ENCODE measurements at places on chromosomes 12 and 14.
A peak's percentile ranks its signal among the peaks of the same experiment; 100 is the strongest.

DNA sequence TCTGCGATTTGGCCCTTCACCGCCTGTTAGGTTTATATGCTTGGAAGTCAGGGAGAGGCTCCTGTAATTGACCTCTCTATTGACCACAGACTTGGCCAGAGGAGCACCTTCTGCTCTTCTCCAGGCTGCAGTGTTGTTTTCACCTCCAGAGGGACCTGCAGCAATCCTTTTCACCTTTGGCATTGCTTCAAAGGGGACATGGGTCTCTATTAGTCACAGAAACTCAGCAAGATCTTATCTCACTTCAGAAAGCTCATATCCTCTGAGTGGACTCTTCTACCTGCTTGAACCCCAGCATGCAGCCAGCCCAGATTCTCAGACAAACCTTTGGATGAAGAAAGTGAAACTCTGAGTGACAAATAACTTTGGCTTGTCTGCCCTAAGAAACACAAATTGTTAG, 339.3 kb downstream of the NRXN3 start:
- DNase-seq = no peak

DNA sequence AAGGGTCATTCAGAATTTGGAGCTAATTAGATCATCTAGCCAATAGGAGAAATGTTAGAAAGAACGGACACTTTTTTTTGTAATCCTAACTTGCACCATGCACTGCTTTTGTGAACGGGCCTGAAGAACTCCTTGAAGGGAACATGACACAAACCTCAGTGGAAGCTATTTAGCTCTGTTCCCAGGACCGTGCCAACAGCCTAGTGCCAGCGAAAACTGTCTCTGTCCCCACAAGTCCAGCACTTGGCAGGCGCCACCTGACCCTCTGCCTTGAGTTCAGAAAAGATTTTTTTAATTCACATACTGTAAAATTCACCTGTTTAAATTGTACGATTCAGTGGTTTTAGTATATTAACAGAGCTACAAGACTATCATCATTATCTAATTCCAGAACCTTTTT, 31.3 kb upstream of the KCNA5 start:
- no peak for DNase-seq

DNA sequence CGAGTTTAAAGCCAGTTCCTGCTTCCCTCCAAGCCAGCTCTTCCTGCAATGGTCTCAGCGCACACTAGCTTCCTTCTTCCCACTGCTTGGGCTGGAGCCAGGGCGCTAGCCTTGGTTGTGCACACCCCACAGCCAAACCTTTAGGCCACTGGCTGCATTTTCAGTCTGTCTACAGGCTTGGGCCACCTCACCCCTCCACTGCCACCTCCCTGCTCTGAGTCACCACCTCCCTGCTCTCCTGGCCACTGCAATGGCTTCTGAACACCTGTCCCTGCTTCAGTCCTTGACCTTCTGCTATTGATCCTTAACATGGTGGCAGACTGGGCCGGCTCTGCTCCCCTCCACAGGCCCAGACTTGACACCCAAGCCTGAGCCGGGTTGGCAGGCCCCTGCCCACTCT, 151.1 kb downstream of the RBM19 start:
- no peak for DNase-seq

DNA sequence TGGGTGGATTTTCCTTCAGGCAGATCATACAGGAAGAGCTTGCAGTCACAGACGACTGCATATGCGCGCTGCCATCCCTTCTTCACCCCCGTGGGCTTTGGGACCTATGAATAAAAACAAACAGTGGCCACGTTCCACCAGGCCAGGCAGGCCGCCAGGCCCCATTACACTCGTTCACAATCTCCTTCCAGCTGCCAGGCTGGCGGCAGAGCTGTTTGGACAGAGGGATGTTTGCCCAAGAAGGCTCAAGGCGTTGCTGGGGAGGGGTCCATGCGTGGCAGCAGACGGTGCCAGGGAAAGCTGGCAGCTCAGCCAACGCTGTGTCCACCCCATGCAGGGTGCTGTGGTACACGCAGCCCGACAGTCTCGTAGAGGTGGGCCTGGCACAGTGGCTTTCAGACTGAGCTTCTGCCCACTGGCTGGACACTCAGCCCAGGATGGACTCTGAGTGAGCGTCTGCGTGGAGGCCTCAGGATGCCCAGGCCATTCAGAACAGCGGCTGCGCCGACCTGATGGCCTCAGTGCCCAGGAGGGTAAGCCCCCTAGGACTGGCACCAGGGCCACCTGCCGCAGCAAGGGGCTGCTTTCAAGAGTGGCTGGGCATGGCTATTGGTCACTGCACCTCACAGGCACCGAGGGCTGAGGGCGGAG, 27.5 kb downstream of the AMN start:
- DNase-seq = no peak

DNA sequence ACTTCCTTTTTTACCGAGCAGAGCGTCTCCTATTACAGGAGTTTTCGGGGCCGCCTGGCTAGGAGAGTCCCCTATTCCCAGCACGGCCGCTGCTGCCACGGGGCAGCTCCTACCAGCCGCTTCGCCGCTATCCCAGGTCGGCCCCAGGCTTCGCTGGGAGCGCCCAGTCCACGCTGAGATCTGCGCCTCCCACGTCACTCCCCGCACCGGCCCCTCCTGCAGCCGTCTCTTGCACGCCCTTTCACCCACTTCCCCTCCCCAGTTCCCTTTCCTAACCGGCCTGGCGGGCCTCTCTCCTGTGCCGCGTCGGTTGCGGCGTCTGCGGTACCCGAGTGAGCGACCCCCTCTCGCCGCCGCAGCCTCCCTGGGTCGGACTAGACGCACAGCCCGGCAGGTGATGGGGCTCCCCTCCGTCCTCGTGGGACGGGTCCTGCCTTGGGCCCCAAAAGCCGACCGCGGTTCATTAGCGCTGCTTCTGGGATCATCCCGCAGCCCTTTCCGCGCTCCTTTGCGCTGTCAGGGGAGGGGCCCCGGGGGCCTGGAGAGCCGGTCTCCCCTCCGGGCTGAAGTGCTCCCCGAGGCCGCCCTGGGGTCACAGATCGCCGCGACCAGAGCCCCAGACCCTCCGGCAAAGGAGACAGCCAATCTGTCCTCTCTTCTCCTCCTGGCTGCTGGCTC, 1318.4 kb downstream of the TMEM121 start:
- DNase-seq = no peak

- DNase-seq = no peak
Observed at GRCh38 chr12:11361151-11361550, 34.2 kb downstream of the PRB2 start.

DNA sequence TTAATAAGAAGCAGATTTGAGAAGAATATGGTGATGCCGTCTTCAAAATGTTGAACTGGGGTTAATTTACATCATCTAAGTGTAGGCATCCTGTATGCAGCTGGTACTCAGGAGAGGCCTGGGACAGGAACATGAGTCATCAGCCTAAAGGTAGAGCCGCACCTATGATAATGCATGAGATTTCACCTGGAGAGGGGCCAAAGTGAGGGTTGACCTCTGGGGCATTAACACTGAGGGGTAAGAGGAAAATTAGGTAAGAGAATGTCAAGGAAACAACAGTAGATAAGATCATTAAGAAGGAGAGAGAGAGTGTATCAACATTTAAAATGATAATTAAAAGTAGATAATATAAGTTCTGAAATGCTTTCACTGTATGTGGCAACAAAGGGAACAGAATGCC, 20.2 kb upstream of the SSTR1 start:
- no peak for DNase-seq

DNA sequence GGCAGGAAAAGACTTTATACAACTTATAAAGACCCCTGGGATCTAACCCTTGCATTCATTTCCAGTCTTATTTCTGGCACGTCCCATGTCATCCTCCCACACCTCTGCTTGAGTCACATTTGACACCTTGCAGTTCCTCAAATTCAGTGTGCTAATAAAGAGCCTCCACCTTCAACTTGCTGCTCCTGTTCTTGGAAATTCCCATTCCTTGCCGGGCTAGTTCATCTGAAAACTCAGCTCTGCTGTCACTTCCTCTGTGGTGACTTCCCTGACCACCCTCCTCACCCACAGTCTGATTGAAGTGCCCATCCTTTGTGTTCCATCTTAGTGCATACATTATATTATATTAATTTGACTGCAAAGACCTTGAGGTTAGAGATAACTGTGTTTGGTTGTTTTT, 37.4 kb upstream of the PSMA6 start:
- no peak for DNase-seq

- DNase-seq = no peak
Observed at GRCh38 chr12:13183620-13184019, 12.9 kb upstream of the EMP1 start.

DNA sequence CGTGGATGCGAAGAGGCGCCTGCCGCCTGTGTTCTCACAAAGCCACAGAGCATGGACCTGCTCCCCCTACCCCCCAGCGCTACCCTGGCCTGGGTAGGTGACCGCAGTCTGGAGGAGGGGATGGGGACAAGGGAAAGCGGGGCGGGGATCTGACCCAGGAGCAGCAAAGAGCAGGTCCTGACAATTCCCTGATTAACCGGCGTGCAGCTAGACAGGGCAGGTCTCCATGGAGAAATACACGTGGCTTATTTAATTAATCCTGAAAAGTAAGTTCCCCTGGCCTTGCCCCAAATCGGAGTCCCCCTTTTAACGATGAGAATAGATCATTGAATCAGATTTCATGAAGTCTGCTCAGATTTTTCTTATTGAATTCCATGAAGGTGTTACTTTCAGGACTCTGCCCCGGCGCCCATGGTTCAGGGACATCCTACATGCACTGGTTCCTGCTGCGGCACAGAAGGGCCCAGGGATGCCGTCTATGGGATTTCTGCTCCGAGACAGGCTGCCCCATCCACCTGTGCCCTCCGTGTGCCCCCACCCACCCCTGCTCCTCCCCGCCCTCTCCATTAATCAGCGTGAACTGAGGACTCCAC, 251.0 kb upstream of the SFSWAP start:
- DNase-seq = no peak

GRCh38 chr14:32710731-32711680, 227.7 kb upstream of the NPAS3 start:
- no peak for DNase-seq

DNA sequence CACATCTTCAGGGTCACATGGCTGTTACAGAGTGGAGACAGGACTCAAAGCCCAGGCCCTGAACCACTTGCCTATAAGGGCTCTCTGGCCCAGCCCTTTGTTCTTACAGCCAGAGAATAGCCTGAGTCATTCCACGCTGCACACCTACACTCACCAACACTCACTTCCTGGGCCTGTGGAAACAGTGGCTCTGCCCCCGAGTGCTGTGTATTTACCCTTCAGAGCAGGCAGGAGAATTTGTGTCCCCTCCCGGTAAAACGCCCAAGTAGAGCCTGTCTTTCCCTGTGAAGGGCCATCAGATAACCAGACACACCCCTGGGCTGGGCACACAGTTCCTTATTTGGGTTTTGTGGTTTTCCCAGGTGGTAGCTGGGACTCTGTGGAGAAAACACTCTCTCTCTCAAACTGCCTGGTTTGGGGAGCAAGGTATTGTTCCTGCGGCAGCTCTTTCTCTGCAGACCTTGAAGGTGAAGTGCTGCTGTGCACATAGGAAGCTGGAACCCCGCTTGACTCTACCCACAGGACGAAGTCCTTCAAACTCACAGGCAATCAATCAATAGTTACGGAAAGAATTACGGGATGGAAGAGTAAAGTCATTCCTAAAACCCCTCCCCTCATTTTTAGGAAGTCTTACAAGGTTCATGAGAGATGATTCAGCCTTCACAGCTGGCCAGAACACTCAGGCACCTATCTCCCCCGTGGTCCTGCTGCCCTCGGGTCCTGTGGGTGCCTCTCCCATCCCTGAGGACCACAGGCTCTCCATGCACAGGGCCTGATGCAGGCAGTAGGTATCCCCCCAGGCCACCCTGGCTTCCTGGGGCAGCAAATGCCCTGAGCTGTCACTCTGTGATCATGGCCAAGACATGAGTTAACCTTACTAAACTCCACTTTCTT, 20.3 kb downstream of the FIGNL2 start:
- no peak for DNase-seq

GRCh38 chr12:123346946-123347345, 17.7 kb downstream of the SBNO1 start:
- DNase-seq = no peak

GRCh38 chr12:130818635-130819576, 20.1 kb downstream of the STX2 start:
- peak; percentile 80 for DNase-seq

- DNase-seq = no peak
Observed at GRCh38 chr12:7042842-7043241, 17.7 kb upstream of the C1S start.

DNA sequence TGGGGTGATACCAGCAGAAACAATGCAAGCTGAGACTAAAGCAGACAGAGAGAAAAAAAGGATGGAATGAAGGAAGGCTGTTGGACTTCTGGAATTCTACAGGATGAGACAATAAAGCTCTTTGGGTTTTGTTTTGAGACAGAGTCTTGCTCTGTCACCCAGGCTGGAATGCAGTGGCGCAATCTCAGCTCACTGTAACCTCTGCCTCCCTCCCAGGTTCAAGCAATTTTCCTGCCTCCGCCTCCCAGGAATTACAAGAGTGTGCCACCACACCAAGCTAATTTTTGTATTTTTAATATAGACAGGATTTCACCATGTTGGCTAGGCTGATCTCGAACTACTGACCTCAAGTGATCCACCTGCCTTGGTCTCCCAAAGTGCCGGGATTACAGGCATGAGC, 115.4 kb downstream of the EXOC5 start:
- no peak for DNase-seq

DNA sequence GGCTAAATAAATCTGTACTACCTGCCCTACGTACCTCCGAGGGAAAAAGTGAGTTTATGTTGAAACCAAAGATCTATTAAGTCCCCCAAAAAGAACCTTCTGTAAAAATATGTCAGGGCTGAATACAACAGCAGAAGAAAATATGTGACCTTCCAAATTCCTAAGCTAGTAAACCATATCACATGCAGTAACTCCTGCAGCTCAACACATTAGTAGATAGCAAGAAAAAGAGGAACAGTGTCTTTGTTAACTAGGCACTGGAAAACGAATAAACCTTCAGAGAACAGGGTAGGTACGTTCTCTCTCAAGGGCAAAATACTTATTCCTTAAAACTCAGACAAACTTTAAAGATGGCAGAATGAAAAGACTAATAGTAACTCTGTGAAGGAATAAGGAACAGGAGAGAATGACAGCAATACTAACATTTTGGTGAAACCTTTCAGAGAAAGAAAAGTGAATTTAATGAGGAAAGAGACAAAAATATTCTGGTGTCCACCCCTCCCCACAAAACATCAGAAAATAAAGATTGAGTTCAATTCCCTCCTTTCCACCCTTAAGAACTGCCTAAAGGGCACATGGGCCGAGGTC, 18.0 kb downstream of the CBX5 start:
- no peak for DNase-seq

GRCh38 chr14:104981699-104982541, 3.7 kb upstream of the CLBA1 start:
- no peak for DNase-seq

GRCh38 chr14:68232300-68233055, 412.9 kb downstream of the RAD51B start:
- no peak for DNase-seq

DNA sequence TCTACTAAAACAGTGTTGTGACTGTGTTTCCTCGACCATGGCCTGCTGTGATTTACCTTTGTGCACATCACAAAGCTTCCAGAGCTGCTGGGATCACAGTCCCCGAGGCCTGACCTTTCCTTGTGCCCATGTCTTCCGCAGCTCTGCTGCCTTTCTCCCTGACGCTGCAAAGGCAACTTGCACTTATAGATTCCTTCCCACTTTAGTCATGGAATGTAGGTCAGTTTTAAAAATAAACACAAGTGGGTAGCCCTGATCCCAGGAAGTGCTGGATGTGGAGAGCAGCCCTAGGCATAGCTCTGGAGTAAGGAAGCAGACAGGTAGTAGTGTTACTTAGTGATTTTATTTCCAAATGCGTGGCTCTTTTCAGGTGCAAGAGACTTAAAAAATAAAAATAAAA, 825.7 kb downstream of the AACS start:
- DNase-seq = no peak

GRCh38 chr12:69007101-69007854, 74.3 kb upstream of the CPM start:
- no peak for DNase-seq

GRCh38 chr14:23557521-23557920, 1.4 kb downstream of the THTPA start:
- no peak for DNase-seq
